ENCODE measurements at places on chromosomes 1 and 21.

DNA sequence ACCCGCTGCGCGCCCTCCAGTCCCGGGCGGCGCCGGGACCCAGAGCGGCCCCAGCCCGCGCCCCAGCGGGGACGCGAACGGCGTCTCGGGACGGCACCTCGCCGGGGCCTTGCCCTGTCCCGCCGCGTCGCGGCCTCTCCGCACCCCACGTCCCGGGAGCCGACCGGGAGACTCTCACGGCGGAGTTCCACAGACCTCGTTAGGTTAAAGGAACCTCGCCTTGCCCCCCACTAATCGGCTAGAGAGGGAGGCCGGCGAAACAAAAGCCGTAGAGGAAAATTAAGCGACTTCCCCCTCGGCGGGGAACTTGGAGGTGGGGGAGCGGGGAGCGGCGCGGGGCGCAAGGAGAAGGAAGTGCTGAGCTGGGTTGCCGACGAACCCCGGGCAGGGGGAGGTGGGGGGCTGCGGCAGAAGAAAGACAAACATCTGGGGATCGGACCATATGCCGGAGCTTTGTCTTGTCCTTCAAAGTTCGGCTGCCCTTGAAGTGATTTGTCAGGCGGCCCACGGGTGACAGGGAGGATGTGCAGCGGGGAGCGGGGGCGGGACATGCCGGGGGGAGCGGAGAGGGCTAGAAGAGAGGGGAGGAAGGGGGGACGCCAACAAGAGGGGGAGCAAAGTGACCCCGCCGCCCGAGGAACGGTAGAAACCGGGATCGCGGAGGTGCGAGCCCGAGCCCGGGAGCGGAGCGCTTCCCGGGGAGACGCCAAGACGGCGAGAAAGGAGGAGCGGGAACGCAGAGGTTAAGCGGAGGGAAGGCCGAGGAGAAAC lies 120.0 kb upstream of the RRP15 start:
- no peak for DNase-seq

- no peak for DNase-seq
Observed at GRCh38 chr21:31136891-31137290, 98.6 kb upstream of the KRTAP19-8 start.

GRCh38 chr1:22420455-22421053 lies 31.1 kb upstream of the ZBTB40 start:
- DNase-seq, result no peak

GRCh38 chr21:31696424-31696823 lies 35.5 kb downstream of the SCAF4 start:
- no peak for DNase-seq

DNA sequence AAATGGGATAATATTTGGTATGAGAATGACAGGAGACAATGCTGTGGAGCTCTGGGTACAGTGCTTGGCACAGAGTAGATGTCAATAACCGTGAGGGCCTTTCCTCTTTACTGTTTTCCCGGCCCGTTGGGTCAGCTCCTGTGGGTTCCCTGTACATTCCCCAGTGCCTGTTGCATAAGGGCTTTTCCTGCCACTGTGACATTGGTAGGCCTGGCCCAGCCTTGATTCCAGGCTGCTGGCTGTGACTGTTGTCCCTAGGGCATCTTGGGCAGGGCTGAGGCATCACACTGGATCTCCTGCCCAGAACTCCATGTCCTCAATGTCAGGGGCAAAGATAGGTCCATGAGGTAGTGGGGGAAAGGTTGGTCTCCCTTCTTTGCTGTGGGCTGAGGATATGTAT lies 25.8 kb upstream of the MYCL start:
- DNase-seq, result no peak

DNA sequence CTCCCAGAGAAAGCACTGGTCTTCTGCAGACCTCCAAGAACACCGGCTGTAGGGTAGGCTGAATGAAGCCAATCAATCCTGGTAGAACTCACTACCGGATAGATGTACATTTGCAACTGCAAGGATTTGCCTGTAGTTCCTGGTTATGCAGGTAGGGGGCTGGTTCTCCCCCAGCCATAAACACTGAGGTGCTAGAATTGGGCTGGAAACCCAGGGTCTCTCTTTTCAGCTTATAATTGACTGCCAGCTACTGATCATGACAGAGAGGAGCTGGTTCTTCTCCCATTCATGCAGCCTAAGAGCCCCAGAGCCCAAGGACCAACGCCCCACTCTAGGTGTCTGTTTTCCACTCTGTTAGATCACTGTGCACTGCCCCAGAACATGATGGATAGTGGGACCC lies 21.5 kb upstream of the MTARC2 start:
- no peak for DNase-seq

DNA sequence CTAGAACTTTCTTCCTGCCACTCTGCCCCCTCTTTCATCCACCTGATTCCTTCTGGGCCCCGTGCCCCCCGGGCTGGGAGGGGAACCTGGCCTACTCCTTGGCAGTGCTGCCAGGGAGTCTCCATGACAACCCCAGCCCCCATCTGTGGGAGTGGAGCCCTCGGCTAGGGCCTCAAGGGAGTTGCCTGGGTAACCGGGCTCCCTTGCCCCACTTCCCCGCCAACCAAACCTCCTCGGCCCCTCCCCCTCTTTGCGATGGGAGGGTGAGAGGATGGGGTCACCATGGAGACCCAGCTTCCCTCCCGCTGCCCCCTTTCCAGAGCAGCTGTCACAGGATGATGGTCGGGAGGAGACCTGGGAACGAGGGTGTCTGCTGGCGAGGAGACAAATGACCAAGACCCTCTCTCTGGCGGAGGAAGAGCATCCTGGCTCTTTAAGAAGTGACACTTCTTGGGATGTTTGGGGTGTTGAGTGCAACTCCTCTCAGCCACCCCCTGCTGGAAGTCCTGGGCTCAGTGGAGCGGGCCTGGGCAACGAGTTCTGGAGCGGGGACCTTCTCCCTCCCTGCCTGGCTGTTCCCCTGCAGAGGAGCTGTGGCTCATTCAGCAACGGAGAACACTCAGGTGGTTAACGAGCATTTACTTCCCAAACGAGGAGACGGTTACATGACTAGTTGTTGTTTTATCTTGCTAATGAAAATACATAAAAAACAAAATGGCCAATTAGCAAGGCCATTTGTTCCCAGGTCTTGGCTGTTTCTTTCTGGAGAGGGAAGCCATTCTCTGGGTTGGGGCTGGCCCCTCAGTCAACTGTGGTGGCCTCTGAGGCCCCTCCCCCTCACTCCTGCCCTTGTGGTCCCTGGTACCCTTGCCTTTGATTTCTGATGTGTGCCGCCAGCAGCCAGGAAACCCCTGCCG lies 82.8 kb downstream of the UBIAD1 start:
- no peak for DNase-seq

- DNase-seq, result no peak
Observed at GRCh38 chr1:5744911-5745799, 247.1 kb downstream of the NPHP4 start.
